NAMALWA (cell line): ENCODE measurements at places on chromosomes 3 and 15.

GRCh38 chr15:62940755-62941361, 101.7 kb upstream of the TPM1 start:
- DNase-seq: no peak

- DNase-seq: no peak
Measured at GRCh38 chr15:70053001-70053715, 44.6 kb downstream of the TLE3 start.

DNA sequence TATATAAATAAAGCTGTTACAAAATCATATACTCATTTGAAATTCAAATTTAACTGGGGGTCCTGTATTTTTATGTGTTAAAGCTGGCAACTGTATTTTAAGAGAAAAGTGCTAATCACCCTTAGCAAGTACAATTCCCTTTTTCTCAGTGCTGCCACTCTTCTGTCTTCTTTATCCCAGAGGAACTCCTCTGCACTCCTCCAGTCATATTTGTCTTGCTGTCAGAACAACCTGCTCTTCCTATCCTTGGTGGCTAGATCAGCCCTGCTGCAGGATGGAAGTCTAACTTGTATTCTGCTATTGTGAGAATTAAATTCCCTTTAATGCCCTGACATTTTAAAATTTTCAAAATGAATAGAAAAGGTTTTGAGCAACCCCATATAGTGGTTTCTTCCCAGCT, 123.9 kb upstream of the TNIK start:
- no peak for DNase-seq

GRCh38 chr15:77905301-77905920, 172.1 kb downstream of the TBC1D2B start:
- no peak for DNase-seq

DNA sequence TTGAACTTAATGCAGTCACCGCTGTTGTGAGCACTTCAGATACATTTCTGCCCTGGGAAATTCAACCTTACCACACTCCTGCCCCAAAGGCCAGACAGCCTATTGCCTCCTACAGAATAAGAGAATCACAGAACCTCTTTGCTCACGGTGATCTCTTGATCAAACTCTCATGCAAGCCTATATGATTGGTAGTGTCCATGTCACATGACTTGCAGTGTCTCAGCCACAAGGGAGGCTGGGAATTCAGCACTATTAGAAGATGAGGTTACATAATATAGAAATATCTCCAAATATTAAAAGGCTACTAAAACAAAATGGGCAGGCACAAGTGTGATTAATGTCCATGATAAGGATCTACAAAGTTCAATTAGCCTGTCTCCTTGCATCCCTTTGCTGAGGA, 3.8 kb upstream of the PCOLCE2 start:
- no peak for DNase-seq

GRCh38 chr15:36978126-36978525, 122.2 kb downstream of the MEIS2 start:
- no peak for DNase-seq

GRCh38 chr3:147418808-147419701, 9.9 kb downstream of the ZIC1 start:
- DNase-seq: no peak

- no peak for DNase-seq
Measured at GRCh38 chr3:180390313-180390712, 211.7 kb upstream of the TTC14 start.

DNA sequence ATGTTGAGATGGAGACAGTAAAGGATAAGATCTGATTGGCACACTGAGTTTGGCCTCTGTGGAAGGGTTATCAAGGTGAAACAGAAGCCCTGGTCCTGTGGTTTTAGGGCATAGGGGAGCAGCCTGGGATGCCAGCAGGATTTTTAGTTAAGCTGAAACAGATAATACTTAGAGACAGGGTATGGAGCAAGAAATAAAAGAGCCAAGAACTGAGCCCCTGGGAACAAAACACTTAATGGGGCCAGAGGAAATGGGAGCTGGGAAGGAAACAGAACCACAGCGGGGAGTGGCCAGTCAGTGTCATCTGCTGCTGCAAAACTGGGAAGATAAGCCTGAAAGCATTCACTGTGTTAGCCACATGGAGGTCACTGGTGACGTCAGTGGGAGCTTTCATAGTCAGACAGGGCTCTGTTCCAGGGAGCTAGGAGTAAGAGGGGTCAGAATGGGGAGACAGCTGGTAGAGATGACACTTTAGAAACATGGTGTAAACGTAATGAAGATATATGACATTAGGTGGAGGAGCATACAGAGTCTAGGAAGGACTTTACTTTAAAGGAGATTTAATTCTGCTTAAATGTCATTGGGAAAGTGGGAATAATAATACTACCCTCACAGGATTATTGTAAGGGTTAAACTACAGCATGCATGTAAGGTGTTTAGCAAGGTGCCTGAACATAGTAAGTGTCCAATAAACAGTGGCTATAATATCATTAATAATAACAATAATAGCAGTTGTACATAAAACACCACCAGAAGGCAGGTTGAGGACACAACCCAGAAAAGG, 172.7 kb upstream of the CTNNB1 start:
- no peak for DNase-seq

- no peak for DNase-seq
Measured at GRCh38 chr15:89649013-89649625, 6.1 kb downstream of the KIF7 start.

- DNase-seq: peak; percentile 51
Measured at GRCh38 chr3:38479431-38480092, 16.6 kb upstream of the EXOG start.

DNA sequence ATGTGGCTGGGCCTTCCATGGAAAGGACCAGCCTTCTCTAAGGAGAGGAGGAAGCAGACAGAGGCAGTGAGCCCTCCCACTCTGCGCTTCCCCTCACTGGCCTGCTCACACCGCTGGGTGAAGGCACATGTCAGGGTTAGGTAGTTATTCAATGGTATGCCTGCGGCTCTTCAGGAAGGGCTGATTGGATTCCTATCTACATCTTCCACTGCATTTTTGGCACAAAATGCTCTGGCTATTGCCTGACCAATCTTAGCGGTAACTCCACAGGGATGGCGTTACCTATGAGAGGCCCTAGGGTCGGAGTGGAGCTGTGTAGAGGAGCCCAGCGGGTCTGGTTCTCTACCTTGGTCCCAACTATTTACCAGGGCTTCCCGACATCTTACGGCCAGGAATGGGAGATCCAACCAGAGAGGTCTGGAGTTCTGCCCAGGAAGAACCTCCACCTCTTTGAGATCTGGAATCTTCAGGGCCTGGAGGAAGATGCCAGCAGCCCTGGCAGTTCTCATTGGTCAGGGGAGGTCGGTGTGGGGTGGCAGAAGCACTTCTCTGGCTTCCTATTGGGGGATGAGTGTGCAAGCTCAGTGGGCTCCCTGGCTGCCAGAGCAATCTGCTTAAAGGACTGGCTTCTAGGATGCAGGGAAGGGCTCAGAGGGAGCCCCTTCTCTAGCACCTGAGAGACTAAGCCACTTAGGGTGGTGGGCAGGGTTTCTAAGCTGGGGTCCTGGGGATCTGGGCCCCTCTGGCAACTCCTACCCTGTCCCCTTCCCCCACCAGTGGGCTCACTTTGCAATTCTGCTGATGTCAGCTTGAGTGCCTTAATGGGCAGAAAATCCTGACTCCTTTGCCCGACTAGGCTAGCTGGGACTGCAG, 24.3 kb downstream of the SNX33 start:
- DNase-seq: no peak

- DNase-seq: no peak
Measured at GRCh38 chr3:10553591-10554235, 48.3 kb upstream of the ATP2B2 start.

GRCh38 chr3:195727606-195728195, 6.9 kb downstream of the MUC20 start:
- DNase-seq: no peak

- peak; percentile 20 for DNase-seq
Measured at GRCh38 chr3:184757022-184757651, 45.3 kb upstream of the MAGEF1 start.

DNA sequence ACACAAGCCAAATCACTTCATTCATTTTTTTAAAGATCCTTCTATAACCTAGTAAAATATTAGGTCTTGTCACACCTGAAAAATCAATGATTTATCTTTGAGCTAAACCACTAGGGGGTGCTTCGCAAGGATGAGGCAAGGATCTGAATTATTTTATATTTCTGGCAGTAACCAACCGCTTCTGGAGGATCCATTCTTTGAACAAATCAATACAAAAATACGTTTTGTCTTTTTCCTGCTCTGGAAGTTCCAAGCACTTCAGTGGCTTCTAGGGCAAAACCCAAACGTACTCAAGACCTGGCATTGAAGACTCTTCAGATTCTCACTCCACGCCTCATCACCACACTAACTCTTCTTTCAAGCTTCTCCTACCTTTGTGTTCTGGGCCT, 486 bp downstream of the LSG1 start:
- DNase-seq: peak; percentile 78

DNA sequence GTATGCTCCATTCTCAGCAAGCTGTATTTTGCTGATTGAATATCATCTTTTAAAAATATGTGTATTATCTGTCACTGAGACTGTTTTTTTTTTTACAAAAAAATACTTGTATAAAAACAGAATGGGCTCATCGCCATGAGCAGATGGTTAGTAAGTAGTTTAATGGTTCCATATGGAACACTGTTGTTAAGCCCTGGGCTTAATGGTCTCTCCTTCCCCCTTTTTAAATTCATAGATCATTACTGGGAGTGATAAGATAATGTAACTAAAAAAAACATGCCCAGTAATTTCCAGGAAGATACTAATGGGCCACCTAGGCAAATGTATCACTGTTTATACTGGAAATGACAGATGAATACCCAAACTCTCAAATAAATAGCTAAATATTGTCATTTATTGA, 95.3 kb upstream of the TPRG1 start:
- no peak for DNase-seq

- peak; percentile 1 for DNase-seq
Measured at GRCh38 chr3:76585794-76586392, 454.0 kb upstream of the ROBO2 start.

DNA sequence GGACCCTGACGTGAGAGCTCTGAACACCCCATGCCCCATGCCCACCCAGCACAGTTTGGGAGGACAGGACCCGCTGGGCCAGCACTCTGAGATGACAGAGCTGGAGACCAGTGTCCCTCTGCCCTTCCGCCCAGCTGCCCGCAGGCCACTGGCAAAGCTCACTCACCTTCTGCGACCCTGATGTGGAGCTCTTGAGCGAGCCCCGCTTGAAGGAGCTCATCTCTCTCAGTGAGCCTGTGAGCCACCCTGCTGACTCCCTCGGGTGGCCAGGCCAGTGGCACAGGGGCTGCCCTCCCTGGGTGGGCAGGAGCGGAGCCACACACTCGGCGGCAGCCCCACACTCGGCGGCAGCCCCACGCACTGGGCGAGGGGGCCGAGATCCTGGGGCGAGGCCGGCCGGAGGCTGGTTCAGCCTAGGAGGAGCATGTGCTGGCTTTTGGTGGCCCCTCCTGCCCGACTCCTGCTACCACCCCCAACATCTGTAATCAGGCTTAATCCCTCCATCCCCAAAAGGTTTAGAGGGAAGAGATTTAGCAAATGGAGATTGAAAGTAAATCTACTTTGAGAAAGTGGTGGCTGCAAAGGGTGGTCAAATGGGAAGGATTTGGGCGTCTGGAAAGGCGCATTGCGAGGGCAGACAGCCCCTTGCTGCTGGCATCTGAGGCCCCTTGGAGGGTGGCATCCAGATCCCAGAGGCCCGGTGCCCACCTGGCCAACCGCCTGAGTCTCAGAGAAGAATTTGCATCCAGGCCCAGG, 59.4 kb upstream of the TRPM1 start:
- no peak for DNase-seq

- no peak for DNase-seq
Measured at GRCh38 chr3:128285967-128286321, 132.7 kb downstream of the EEFSEC start.

DNA sequence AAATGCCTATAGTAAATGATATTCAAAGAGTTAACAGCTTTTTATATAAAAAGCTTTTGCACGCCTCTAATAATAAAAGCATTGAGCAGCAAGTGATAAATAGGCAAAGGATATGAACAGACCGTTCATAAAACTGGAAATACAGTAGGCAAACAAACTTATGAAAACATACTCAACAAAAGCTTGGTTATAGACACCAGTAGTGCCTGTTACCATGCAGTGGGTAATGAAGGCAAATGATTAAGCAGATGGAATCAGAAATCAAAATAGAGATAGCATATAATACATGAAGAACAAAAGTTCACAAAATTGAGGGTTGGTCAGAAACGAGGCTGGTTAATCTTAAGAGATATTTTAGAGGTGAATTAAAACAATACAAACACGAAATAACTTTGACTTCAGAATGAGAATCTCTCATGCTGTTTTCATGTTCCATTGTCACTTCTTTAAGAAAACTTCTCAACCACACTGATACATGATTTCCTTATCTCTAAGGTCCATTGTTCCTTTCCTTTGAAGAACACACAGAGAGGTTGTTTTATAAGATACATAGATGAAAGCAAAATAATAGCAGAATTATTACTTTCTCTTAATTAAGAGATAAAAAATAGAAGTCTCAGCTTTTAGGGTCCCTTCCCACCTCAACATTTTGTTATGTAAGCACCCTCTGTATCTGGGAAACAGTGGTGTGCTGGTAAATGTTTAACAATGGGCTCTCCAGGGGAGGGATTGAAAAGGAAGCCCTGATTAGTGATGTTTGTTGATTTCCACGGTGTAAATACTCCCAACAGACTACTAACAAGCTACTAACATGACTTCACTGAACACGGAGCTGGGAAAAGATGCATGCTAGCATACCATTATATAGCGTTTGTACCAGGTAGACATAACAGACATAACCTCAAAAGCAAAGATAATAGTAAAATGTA, 12.6 kb downstream of the RASGRP1 start:
- DNase-seq: no peak

DNA sequence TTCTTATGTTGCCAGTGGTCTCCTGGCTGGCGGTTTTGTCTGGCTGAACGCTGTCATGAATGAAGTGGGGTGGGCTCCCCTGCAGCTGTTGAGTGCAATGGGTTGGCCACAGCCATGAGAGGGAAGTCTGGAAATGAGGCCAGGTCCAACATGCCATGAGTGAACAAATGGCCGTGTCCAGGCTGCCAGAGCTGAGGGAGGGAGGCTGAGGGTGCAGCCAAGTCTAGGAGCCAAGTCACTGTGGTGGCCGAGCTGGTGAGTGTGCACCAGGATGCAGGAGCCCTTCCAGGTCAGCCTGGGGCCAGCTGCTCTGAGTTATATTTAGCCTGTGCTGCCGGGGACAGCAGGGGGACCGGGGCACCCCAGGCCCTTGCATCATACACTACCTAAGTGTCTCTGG, 24.7 kb upstream of the PRR23E start:
- DNase-seq: no peak

- DNase-seq: no peak
Measured at GRCh38 chr3:134711284-134711683, 60.5 kb upstream of the KY start.

GRCh38 chr3:195075941-195076875, 194.8 kb downstream of the XXYLT1 start:
- DNase-seq: no peak

- DNase-seq: no peak
Measured at GRCh38 chr3:30664459-30664858, 58.1 kb downstream of the TGFBR2 start.

GRCh38 chr3:152184971-152185686, 83.6 kb upstream of the MBNL1 start:
- no peak for DNase-seq
